ENCODE measurements at places on chromosomes 5 and 9. TPM values are rescaled to one million over a fixed set of nuclear protein-coding genes. Genes with fewer than 3 reads are reported as not detected.

CCIN gene
- total RNA-seq: 0.68 TPM

ARID3C gene
- not detected for total RNA-seq

ORM2 gene
- not detected for total RNA-seq

ZFP2 gene
- total RNA-seq: 3.4 TPM

ENTPD2 gene
- 0.16 TPM for total RNA-seq

PMPCA gene
- total RNA-seq: 31.2 TPM

GADD45G gene
- 4.7 TPM for total RNA-seq

CD274 gene
- total RNA-seq: 5.7 TPM

GGTA1 gene
- total RNA-seq: 38.9 TPM

DNA sequence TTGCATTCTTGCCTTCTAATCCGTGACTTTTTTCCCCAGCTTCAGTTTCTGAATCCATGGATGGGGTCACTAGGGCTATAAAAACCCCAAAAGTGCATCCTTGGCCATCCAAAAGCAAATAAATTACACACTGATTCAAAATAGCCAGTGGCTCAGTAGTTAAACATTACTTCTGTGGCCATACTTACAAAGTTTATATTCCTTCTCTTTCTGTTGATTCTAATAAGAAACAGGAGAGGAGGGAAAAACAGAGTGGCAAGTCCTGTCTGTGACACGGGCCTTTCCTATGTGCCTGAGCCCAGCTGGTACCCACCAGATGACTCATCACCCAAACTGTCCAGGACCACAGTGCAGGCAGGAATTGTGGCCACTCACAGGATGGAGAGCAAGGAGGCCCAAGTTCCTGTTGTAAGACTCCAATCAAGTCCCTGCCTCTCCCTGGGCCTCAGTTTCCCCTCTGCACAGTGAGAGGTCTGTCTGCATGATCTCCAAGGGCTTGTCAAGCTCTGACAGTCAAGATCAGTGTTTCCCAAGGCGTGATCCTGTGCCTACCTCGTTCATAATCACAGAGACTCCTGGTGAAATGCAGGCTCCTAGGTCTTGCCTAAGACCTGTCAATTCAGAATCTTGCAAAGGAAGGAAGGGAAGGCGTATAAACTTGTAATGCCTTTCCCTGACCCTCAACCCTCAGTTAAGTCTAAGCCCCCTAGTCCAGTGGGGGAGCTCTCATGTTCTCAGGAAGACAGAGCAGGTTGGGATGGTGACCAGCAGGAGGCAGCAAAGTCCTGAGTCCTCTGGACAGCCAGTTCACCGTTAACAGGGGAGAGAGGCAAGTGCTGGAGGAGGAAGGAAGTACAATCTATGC, 29.5 kb downstream of the TNIP1 start:
- no peaks in the 10 kb centered on the region for H3K36me3 ChIP-seq
- no peaks in the 10 kb centered on the region for H3K4me1 ChIP-seq
- no peak overlapping the region for H3K27ac ChIP-seq
- H3K27me3 ChIP-seq: no peaks in the 10 kb centered on the region
- H3K4me3 ChIP-seq: no peak overlapping the region

GRCh38 chr5:23035555-23036090, 182.5 kb upstream of the CDH12 start:
- no peaks in the 10 kb centered on the region for H3K36me3 ChIP-seq
- H3K4me1 ChIP-seq: no peaks in the 10 kb centered on the region
- H3K4me3 ChIP-seq: no peak overlapping the region
- no peak overlapping the region for H3K27ac ChIP-seq
- no peak for DNase-seq

DNA sequence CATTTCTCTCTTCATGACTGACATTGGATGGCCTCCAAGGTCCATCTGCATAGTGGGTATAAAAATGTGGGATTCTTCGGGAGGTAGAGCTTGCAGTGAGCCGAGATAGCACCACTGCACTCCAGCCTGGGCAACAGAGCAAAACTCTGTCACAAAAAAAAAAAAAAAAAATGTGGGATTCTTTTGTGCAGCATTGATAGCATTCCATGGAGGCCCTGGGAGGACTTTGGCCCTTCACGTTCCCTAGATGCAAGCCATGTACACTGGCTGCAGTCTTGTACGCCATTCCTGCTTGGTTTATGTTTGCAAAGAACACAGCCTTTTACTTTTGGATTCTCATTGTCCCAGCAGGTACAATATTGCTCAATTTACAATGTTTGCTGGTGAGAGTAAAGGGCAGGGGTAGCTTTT, 157.8 kb downstream of the SLCO4C1 start:
- no peaks in the 10 kb centered on the region for H3K4me1 ChIP-seq
- no peaks in the 10 kb centered on the region for H3K36me3 ChIP-seq
- no peak for DNase-seq
- H3K27ac ChIP-seq: no peak overlapping the region
- H3K4me3 ChIP-seq: no peak overlapping the region

GRCh38 chr5:113382731-113383130, 52.1 kb downstream of the TSSK1B start:
- no peaks in the 10 kb centered on the region for H3K4me1 ChIP-seq
- no peaks in the 10 kb centered on the region for H3K36me3 ChIP-seq
- no peak overlapping the region for H3K27ac ChIP-seq
- H3K27me3 ChIP-seq: no peaks in the 10 kb centered on the region

- no peaks in the 10 kb centered on the region for H3K27me3 ChIP-seq
- H3K4me3 ChIP-seq: no peak overlapping the region
- no peak overlapping the region for H3K27ac ChIP-seq
- H3K36me3 ChIP-seq: no peaks in the 10 kb centered on the region
- no peaks in the 10 kb centered on the region for H3K4me1 ChIP-seq
These were observed 56.2 kb upstream of the LPAR1 start for GRCh38 chr9:111094433-111094924.

DNA sequence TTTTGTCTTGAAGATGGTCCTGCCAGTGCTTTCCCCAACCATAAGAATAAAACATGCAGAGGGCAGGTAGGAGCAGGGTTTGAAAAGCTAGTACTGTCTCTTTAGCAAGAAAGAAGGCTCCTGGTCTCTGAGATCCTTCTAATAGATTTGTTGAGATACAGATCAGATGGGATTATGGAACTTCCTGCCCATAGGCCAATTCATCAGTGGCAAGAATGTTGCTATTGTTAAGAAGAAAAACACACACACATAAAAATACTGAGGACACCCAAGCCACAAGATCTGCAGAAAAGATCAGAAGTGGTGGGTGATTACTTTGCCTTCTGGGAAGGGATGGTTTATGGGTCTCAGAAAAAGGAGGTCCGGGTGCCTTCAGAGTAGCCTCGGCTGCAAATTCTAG, 59.8 kb downstream of the TNC start:
- peaks cover 10% of the 10 kb centered on the region for H3K4me1 ChIP-seq
- no peak for DNase-seq
- H3K27ac ChIP-seq: no peak overlapping the region
- H3K27me3 ChIP-seq: no peaks in the 10 kb centered on the region
- peaks cover 2% of the 10 kb centered on the region for H3K36me3 ChIP-seq

DNA sequence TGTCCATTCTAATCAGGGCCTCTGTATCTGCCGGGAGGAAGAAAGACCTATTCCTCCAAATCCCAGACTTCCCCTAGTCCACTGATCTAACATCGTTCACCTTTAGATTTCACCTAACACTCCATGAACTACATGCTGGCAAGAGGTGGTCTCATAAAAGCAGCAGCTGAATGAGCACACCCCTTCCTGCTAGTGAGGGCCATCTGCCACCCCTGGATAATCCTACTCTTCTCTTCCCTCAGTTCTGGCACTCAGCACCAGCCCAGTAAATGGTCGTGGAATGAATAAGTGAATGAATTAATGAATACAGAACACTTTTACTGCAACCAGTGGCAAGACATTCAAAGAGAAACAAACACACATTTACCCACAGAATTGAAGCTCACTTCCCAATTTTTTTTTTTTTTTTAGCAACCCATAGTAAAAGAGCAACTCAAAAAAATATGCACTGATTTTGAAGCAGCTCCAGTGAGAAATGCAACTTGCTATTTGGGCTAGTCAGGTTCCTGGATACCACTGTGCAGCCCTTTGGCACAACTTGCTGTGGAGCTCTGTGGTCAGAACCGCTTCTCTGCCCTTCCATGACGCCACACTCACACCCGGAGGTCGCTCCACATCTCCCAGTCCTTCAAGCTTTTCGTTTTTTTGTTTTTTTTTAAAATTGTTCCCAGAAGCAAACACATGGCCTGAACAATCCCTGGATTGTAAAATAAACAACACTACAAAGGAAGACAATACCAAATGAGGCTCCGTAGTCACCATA, 6.2 kb downstream of the RNF183 start:
- DNase-seq: no peak
- no peak overlapping the region for H3K27ac ChIP-seq

DNA sequence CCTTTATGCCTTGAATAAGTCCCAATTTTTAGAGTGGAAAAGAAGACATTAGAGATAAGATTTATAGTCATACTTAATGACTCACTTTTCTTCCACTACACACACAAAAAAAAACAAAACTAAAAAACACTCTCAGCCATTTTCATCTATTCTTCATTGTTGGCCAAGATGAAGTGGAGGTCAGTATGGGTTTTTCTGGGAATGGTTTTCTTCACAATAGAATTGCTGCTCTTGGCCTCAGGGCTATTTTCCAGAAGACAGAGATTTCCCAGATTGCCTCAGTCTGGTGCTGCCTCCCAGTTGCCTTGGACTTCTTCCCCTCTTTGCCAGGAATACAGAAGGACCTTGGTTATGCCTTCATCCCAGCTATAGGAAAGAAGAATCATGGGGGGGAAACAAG, 463.7 kb downstream of the TMEM232 start:
- H3K4me3 ChIP-seq: no peak overlapping the region
- no peaks in the 10 kb centered on the region for H3K36me3 ChIP-seq
- H3K4me1 ChIP-seq: no peaks in the 10 kb centered on the region
- no peak for DNase-seq
- H3K27me3 ChIP-seq: no peaks in the 10 kb centered on the region

GRCh38 chr9:114238891-114239875, 83.7 kb upstream of the ORM1 start:
- H3K4me1 ChIP-seq: peaks cover 5% of the 10 kb centered on the region
- H3K4me3 ChIP-seq: no peak overlapping the region
- no peaks in the 10 kb centered on the region for H3K36me3 ChIP-seq
- no peak overlapping the region for H3K27ac ChIP-seq

Measured in aorta (tissue), 5 donors.